Stimulated activated CD8-positive, alpha-beta memory T cell treated with anti-CD3 and anti-CD28 coated beads, Interleukin-2, amount 100 ng/mL, for 48 hours (primary cell): ENCODE measurements at places on chromosomes 2 and 18.

GRCh38 chr18:28777756-28778155 lies 600.8 kb upstream of the CDH2 start:
- no peak for DNase-seq

- no peak for DNase-seq
Observed at GRCh38 chr2:105111365-105112150, 73.7 kb downstream of the MRPS9 start.

GRCh38 chr18:48803951-48804855 lies 146.6 kb downstream of the SMAD7 start:
- DNase-seq = no peak

DNA sequence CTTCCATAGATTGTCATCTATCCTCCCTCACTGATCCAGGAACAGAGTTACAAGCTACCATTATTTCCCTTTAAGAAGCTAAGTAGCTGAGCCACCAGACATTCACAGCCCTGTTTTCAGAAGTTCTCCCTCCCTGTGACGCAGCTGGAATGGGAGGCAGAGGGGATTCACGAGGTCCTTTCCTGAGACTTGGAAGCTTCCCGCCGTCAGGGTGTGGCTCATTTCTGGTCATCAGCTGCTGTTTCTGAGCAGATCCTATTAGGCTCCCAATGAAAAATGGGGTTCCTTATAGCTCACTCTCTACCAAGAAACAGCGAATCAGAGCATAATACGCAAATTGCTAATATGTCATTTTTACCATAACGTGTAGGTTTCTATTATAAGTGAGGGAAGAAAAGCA lies 559.3 kb upstream of the ID2 start:
- no peak for DNase-seq

DNA sequence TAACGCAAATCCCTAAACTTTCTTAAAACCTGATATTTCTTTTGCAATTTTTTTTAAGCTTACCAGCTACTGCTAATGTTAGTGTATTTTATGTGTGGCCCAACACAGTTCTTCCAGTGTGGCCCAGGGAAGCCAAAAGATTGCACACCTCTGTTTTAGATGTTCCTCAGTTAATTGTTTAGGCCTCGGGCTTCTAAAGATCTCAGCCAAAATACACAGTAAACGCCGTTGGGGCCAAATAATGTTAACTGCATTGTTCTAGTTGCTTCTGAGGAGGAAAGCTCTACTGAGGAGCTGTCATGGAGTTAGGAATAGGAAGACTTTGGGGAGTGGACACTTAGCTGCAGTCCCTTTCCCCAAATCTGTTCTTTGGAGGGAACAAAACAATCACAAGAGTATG lies 2.0 kb downstream of the HSPE1 start:
- no peak for DNase-seq

DNA sequence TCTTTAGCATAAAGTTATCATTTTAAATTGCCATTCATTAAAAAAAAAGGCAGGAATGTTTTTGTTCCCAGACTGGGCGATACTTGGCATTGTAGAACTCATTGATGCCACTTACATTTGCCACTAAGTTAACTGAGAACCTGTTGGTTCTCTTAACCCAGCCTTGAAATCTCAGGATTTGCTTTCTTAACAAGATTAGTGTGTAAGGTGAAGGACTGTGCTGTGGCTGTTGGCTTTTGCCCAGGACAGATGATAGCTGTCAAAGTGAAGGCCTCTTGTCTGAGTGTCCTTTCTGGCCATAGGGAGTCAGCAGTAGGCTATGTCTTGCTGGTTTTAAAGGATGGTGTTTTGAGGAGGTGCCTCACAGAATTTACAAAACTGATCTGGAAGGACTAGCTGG lies 2.6 kb downstream of the DPYSL5 start:
- DNase-seq = no peak

DNA sequence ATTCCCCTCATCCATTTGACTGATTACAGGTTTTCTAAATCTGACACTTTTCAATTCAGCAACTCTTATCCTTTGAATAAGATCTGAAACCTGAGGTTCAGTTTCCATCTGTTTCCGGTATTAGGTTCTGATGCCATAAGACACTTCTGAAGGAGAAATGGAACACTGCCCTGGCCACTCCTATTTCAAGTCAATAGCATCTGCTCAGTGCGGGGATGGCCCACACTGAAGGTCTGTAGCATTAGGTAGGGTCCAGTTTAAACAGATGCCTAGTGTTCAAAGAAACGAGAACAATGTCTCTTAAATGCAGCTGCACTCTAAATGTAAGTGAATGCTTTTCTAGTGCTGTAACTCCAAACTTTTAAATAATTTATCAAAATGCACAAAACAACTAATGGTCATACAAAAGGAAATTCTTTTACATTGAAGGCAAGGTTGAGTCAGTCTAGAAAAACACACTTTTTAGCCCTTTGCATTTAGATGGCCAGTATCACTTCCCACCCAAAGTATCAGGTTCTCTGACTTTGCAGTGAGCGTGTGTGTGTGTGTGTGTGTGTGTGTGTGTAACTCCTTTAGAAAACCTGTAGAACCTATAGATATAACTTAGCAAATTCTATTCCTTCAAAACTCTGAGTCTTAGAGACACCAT lies 78.2 kb downstream of the STK39 start:
- no peak for DNase-seq

- DNase-seq = no peak
Observed at GRCh38 chr2:13106302-13106701, 389.6 kb downstream of the TRIB2 start.

GRCh38 chr18:62596145-62597005 lies 73.5 kb downstream of the ZCCHC2 start:
- no peak for DNase-seq

DNA sequence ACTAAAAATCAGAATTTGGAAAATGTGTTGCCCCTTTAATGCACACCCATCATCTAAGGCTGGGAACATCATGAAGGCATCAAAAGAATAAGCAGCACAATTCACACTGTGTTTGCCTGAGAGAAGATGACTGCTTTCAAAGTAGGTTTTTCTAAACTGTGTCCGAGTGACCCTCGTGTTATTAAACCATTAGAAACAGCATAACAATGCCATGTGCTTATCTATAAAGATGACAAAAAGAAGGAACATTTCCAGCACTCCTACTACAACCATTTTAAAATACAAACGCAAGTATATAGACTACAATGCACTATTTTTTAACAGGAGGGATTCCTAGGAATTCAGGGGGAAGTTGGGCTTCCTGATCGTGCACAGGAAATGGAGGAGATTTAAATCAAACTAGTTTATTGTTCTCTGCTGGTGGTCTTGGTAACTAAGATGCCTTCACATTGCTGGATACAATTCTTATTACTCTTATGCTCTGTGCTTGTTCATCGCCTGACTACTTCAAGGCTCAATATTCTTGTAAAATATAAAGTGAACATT lies 305.9 kb upstream of the CCDC68 start:
- DNase-seq = no peak

GRCh38 chr18:48022531-48023329 lies 92.3 kb upstream of the SMAD2 start:
- DNase-seq = no peak

DNA sequence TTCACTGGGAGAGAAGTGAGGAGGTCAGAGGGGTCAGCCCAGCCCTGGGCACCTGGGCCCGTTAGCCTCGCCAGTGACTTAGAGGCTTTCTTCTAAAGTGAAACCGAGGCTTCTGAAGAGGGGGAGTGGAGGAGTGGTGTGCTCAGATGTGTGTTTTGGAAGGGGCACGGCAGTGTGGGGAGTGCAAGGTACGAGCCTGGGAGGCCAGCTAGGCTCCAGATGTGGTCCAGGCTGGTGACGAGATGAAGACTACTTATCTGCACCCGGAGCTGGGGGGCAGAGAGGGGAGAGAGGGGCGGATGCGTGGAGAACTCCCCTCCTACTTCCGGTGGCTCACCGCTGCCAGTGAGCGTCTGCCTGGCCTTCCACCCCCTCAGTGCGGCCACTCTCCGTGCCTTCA lies 371.3 kb upstream of the HS6ST1 start:
- no peak for DNase-seq

DNA sequence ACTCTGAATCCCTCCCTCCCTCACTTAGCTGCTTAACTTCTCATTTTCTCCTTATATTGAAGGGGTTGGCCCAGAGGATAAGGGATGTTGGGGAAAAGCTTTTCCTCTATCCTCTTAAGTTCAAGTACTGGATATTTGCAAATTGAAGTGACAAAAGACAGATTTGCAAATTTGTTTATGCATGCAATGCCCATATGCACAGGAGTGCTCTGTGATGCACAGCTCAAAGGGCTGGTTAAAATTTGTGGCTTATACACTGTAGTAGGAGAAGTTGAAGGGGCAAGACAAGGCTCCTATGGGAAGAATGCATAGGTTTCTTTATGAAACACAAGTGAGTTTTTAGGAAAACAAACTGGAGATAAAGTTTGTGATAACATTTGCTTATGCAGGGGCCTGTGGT lies 8.4 kb upstream of the MSH6 start:
- DNase-seq = no peak

DNA sequence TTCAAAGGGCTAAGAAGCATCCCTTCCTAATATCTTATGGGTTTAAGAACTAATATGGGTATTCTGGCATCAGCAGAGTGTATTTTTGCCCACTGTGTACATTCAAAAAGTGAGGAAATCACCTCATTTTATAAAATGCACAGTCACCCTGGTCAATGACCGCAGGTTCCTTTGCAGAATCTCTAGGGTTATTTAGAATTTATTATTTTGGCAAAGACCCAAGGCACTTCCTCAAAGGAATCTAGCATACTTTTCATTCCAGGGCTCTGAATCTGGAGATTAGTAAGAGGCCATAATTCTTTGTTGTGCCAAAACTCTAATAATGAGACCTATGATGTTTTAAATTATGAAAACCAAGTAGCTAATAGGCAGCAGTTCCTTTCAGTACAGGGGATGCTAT lies 27.2 kb upstream of the CDH2 start:
- no peak for DNase-seq

GRCh38 chr2:96138179-96139145 lies at the start of gene ASTL:
TSS of gene ASTL (minus strand) at chr2:96138502. CDS start at chr2:96138436, 66 bp downstream.
- DNase-seq = no peak

GRCh38 chr2:46268196-46268595 lies 29.0 kb upstream of the EPAS1 start:
- no peak for DNase-seq
